ENCODE measurements at places on chromosomes 4 and X.

GRCh38 chr4:52912608-52913007 is 50.5 kb downstream of the RASL11B start:
- DNase-seq = no peak

GRCh38 chr4:73257651-73258435 is 755 bp downstream of the ANKRD17 start:
- peak; percentile 35 for DNase-seq

- DNase-seq = no peak
Observed at GRCh38 chrX:155215443-155216178, 649 bp upstream of the VBP1 start.

- DNase-seq = no peak
Observed at GRCh38 chr4:173501592-173502150, 28.4 kb downstream of the HAND2 start.

All from PC-3 (cell line).